Osteoblast (primary cell): ENCODE measurements at places on chromosomes 5 and 9.

DNA sequence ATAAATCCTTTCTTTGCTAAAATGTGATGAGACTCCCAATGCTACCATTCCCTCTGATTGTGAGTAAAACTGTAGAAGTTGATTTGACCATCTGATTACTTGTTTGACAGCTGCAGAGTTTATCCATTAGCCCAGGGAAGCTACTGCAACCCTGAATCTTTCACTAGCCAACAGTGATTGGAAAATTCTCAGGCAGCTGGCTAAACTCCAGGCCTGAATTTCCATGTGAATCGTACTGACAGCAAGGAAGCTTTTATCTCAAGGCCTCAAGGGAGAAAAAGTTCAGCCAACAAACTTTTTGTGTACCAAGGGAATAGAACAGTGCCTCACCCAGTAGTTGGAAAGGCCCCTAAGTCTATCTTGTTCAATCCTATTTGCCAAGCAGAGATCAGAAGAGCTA, 246.7 kb upstream of the TRPM3 start:
- no peaks in the 10 kb centered on the region for H3K4me1 ChIP-seq
- peak; percentile 58 for DNase-seq
- no peaks in the 10 kb centered on the region for H3K36me3 ChIP-seq
- H3K4me3 ChIP-seq, result no peak overlapping the region

- H3K4me3 ChIP-seq, result no peak overlapping the region
- no peak overlapping the region for H3K27ac ChIP-seq
- H3K4me1 ChIP-seq, result no peaks in the 10 kb centered on the region
- peaks cover 24% of the 10 kb centered on the region for H3K27me3 ChIP-seq
- H3K36me3 ChIP-seq, result no peaks in the 10 kb centered on the region
Observed at GRCh38 chr5:171588790-171589189, 169.3 kb downstream of the FGF18 start.

GRCh38 chr5:132016721-132017250, 5.3 kb upstream of the ACSL6 start:
- H3K27me3 ChIP-seq, result peaks cover 36% of the 10 kb centered on the region
- H3K4me3 ChIP-seq, result no peak overlapping the region
- H3K4me1 ChIP-seq, result no peaks in the 10 kb centered on the region
- no peaks in the 10 kb centered on the region for H3K36me3 ChIP-seq
- H3K27ac ChIP-seq, result no peak overlapping the region

DNA sequence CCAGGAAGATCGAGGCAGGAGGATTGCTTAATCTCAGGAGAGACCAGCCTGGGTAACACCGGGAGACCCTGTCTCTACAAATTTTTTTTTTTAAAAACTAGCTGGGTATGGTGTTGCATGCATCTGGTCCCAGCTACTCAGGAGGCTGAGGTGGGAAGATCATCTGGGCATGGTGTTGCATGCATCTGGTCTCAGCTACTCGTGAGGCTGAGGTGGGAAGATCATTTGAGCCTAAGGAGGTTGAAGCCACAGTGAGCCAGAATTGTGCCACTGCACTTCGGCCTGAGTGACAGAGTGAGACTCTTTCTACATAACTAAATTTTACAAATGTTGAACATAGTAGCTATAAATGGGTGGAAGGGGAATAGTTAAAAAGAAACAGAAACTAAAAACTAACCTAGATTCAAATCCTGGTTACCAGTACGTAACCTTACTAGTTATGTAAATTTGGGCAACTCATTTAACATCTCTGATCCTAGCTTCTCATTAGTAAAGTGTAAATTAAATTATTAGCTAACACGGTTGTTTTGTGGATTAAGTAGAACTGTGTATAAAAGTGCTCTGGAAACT, 41.7 kb downstream of the TMEM161B start:
- H3K36me3 ChIP-seq, result peaks cover 4% of the 10 kb centered on the region
- no peaks in the 10 kb centered on the region for H3K4me1 ChIP-seq
- H3K4me3 ChIP-seq, result no peak overlapping the region
- H3K27ac ChIP-seq, result no peak overlapping the region

- peak; percentile 98 for DNase-seq
- peaks cover 15% of the 10 kb centered on the region for H3K4me1 ChIP-seq
- peak overlapping the region; percentile 56 for H3K27ac ChIP-seq
- no peaks in the 10 kb centered on the region for H3K27me3 ChIP-seq
- peak overlapping the region; percentile 1 for H3K4me3 ChIP-seq
Observed at GRCh38 chr5:173764332-173765028, 123.7 kb upstream of the CPEB4 start.

DNA sequence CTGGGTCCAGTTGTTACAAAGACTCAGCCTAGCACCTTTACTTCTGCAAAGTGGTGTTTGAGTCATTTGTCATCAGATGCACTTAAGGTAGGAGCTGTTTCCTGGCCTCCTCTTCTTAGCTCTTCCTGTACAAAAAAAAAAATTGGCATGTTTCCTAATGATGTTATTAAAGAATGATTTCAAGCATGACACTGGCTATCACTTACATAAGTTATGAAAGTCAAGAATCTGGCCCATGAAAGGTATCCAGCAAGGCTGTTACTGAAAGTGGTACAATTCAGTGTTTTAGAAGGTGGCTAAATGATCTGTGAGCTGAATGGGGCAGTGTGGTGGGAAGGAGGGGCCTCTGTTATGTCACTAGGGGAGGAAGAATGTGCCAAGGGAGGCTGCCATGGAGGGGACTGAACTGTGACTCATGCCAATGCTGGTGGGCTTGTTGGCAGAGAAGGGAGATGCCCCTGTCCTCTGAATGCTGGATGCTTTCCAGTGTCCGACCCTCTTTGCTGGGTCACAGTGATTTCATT, 175.1 kb upstream of the MAP1B start:
- H3K4me3 ChIP-seq, result no peak overlapping the region
- H3K27ac ChIP-seq, result peak overlapping the region; percentile 59
- DNase-seq, result no peak
- H3K4me1 ChIP-seq, result peaks cover 13% of the 10 kb centered on the region

GRCh38 chr5:55371145-55371544, 63.4 kb downstream of the MTREX start:
- H3K27ac ChIP-seq, result no peak overlapping the region
- no peaks in the 10 kb centered on the region for H3K4me1 ChIP-seq
- no peak for DNase-seq
- no peaks in the 10 kb centered on the region for H3K27me3 ChIP-seq

DNA sequence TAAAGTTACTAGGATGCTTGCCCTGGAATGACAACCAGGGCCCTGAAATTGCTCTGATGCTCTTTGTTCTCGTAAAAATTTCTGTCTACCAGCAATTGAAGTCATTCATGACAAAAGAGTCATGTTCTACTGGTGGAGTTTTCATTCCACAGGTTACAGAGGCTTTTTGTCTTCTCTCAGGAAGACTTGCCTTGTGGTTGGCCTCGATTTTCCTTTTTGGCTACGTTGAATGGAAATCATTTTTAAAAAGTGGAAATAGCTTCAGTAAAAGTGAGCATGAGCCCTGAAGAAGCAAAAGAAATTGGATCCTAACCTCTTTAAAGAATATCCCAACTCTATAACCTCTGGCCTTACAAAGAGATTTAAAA, 255.2 kb downstream of the AOPEP start:
- H3K4me1 ChIP-seq, result no peaks in the 10 kb centered on the region
- H3K27ac ChIP-seq, result no peak overlapping the region
- H3K4me3 ChIP-seq, result no peak overlapping the region
- DNase-seq, result no peak
- H3K36me3 ChIP-seq, result no peaks in the 10 kb centered on the region

- H3K27me3 ChIP-seq, result peaks cover 49% of the 10 kb centered on the region
- DNase-seq, result peak; percentile 84
- no peaks in the 10 kb centered on the region for H3K4me1 ChIP-seq
- no peak overlapping the region for H3K4me3 ChIP-seq
- no peaks in the 10 kb centered on the region for H3K36me3 ChIP-seq
- no peak overlapping the region for H3K27ac ChIP-seq
Observed at GRCh38 chr5:174721530-174722432, 2.6 kb upstream of the MSX2 start.

DNA sequence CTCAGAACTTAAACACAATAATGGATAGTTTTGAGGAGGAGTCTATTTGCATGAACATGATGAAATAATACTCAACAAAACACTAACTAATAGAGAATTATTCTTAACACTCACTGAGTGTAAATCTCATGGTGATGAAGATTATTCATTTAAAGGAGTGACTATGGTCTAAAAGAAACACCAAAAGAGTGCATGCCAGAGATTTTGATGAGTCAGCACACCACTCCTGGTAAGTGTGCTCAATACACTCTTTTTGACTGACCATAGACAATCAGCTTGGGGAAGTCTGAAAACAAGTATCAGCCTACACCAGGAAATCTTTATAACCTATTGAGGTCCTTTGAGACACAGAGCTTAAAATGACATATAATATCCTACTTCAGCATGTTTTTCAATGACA, 6.8 kb upstream of the FST start:
- DNase-seq, result no peak
- no peak overlapping the region for H3K4me3 ChIP-seq
- H3K36me3 ChIP-seq, result no peaks in the 10 kb centered on the region
- no peaks in the 10 kb centered on the region for H3K4me1 ChIP-seq
- H3K27ac ChIP-seq, result no peak overlapping the region

DNA sequence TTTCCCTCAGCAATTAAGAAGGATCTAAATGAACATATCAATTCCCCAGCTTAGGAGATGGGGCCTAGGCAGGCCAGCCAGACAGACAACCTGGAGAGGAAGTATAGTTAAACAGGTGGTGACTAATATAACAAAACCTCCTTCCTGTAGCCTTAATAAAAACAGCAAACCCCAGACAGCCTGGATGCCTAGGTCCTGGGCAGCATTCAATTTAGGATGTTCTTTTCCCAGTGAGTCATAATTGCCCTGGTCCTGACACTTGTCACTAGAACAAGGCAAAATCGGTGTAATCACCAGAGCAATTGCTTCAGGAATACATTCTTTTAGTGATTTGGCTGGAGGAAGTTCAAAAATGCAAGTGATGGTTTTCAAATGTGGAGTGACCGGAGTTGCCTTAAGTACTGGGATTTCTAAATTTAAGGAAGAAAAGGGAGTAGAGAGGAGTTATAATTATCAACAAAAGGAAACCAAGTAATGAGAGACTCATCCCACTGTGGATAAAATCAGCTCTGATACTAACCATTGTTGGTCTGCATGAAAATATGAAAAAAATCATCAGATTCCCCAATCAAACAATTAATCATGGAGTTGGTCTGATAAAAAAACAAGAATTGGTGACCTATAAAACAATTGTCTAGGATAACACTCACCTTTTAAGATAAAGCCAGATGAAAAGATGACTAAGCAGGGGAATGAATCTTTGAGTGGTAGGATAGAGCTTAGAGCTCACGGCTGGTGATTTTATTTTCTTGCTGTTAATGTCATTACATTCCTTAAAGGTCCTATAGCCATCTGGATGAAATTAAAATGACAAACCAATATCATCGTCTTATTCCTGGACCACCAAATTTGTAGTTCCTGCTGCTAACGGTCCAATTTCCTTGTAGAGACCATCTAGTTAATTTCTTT, 39.0 kb upstream of the TARS1 start:
- peaks cover 12% of the 10 kb centered on the region for H3K4me1 ChIP-seq
- H3K27ac ChIP-seq, result peak overlapping the region; percentile 34
- DNase-seq, result no peak
- H3K4me3 ChIP-seq, result peak overlapping the region; percentile 21
- H3K27me3 ChIP-seq, result no peaks in the 10 kb centered on the region

- H3K36me3 ChIP-seq, result no peaks in the 10 kb centered on the region
- peaks cover 38% of the 10 kb centered on the region for H3K27me3 ChIP-seq
- no peak overlapping the region for H3K4me3 ChIP-seq
- no peaks in the 10 kb centered on the region for H3K4me1 ChIP-seq
- H3K27ac ChIP-seq, result no peak overlapping the region
Observed at GRCh38 chr9:124481115-124481514, 26.1 kb downstream of the NR5A1 start.

DNA sequence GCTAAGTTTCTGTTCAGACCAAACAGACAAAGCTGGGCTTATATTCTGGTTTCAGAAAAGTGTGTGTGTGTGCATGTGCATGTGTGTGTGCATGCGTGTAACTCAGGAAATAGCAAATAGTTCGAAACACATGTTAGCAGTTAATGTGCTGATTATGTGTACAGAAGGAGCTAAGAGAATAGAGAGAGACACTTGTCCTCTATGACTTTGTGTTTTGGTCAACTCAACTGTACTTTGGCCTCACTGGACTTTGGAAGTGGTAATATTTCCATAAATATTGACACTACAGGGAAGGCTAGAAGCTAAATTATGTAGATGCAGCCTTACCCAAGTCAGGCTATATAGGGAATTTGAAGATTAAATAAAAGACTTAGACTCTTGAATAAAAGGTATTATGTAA, 155.5 kb downstream of the RAB3C start:
- H3K27ac ChIP-seq, result no peak overlapping the region
- no peak for DNase-seq
- no peak overlapping the region for H3K4me3 ChIP-seq
- no peaks in the 10 kb centered on the region for H3K4me1 ChIP-seq
- no peaks in the 10 kb centered on the region for H3K27me3 ChIP-seq

GRCh38 chr5:158039911-158040347, 181.0 kb upstream of the CLINT1 start:
- no peaks in the 10 kb centered on the region for H3K36me3 ChIP-seq
- no peak overlapping the region for H3K27ac ChIP-seq
- peak; percentile 89 for DNase-seq

DNA sequence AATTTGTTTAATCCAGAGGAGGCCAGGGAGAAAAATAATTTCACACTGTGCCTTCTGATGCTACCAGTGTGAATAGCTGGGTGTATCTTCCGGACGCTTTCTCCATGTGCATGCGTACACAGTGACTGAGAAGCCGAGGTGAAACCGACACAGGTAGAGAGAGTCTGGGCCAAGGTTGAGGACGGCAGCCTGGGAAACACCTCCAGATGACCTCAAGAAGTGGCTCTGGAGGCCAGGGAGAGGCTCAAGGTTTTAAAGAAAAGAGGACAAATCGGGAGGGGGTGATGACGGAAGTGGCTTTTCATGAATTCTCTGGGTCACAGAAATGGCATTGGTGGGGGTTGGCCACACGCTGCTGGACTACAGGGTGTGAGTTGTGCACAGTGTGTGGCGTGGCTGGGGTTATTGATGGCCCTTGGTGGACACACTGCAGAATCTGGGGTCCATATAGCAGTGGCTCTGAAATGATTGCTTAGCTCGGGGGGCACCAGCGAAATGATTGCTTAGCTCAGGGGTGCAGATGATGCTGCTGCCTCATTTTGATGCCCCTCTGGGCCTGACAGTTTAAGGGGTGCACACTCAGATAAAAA, 34.1 kb upstream of the LRRC14B start:
- H3K27me3 ChIP-seq, result peaks cover 3% of the 10 kb centered on the region
- no peak overlapping the region for H3K27ac ChIP-seq
- H3K36me3 ChIP-seq, result no peaks in the 10 kb centered on the region
- H3K4me1 ChIP-seq, result peaks cover 37% of the 10 kb centered on the region
- H3K4me3 ChIP-seq, result no peak overlapping the region

DNA sequence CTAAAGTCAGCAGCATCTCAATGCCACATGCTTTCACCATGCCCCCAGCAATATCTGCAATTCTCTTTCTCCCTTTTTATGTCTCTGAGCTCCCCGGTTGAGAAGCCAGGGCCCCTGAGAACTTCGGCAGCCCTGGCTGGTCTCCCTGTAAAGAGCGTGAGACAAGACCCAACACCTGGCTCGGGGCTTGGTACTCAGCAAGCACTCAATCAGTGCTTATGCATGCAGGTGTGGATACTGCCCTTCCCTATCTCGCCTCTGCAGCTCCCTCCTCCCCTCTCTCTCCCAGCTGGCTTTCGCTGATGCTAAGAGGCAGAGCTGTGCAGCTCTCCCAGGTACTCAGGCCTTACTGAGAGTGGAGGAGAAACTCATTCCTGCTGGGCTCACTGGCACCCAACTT, 41.7 kb upstream of the AKNA start:
- H3K27ac ChIP-seq, result no peak overlapping the region
- no peaks in the 10 kb centered on the region for H3K36me3 ChIP-seq
- no peak for DNase-seq
- no peaks in the 10 kb centered on the region for H3K4me1 ChIP-seq
- H3K27me3 ChIP-seq, result peaks cover 15% of the 10 kb centered on the region

- H3K4me1 ChIP-seq, result peaks cover 6% of the 10 kb centered on the region
- no peak overlapping the region for H3K4me3 ChIP-seq
Observed at GRCh38 chr9:2764353-2764752, 47.0 kb downstream of the KCNV2 start.
